NCI-H82 (cell line): ENCODE measurements at places on chromosomes 2 and 18.

DNA sequence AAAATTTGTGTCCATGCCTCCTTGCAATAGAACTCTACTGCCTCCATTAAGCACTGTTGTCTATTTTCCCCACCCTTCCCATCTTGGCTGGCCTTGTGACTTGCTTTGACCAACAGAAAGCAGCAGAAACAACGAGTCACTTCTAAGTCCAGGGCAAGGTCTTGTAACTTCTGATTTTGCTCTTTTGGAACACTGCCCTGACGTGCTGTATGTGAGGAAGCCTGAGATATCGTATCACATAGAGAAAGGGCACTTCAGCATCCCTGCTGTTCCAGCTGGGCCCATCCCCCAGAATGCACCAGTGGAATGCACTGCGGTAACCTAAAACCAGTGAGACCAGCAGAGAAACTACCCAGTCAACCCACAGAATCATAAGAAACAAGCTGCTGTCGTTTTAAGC, 28.1 kb downstream of the NCKAP1 start:
- DNase-seq: peak; percentile 19

DNA sequence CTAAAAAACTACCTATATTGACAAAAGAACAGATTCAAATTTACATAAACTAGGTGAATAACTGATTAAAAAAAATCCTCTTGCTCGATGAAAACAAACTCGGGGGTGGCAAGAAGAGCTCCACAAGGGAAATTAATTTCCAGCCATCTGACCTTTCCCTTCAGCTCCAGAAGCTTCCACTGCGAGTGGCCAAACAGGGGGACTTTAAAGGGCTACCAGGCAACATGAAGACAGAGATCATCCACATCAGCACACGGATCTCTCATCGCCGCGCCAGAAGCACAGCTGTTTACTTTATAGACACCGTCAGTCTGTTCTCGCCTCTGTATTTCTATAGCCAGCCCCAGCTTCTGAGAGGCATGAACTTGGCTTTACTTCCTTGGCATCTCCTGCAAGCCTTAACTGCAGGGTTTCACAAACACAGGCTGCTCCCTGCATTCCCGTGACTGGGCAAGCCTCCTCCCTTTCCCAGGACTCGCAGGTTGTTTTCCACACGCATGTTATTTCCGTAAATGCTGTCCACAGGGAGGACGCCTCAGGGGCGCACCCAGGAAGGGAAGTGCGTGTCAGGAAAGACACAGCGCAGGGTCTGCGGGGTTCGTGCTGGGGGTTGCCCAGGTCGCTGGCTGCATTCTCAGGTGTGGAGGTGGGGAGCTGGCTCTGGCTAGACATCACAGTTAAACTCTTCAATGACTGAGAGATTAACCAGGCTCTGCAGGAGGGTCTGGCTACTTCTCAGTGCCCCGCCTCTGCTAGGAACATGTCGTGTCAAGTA, 85.0 kb downstream of the USP40 start:
- DNase-seq: no peak

DNA sequence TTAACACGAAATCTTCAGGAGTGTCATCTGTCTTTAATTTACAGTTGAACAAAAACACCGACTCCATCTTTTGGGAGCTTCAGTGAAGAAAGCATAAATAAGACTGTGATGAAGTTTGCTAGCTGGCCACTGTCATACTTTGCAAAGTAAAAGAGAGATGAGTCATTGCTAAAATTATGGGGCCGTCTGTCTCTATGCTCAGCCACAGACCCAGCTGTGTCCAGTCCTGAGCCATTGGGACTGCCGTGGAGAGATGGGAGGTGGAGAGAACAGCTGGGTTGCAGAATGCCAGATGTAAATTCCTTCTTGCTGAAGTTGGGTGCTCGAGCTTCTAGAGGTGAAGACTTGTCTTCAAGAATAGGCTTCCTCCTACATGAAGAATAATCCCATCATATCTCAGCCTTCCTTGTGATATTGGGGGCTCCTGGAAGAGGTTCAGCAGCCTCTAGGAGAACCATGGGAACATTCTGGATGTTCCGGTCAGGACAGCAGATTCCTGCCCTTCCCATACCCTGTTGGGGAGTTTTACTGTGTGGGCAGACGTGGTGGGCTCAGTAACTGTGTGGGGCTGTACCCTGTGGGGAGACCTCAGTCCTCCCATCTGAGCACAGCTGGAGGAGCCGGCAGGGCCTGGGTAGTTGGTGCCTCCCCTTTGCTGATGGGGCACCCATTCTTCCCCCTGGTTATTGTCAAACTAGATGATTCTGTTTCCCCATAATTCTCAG, 71.1 kb downstream of the LDLRAD4 start:
- DNase-seq: no peak

GRCh38 chr2:158009399-158009798, 92.3 kb upstream of the UPP2 start:
- DNase-seq: no peak
